GDM1 (cell line): ENCODE measurements at places on chromosomes 2 and 18.

DNA sequence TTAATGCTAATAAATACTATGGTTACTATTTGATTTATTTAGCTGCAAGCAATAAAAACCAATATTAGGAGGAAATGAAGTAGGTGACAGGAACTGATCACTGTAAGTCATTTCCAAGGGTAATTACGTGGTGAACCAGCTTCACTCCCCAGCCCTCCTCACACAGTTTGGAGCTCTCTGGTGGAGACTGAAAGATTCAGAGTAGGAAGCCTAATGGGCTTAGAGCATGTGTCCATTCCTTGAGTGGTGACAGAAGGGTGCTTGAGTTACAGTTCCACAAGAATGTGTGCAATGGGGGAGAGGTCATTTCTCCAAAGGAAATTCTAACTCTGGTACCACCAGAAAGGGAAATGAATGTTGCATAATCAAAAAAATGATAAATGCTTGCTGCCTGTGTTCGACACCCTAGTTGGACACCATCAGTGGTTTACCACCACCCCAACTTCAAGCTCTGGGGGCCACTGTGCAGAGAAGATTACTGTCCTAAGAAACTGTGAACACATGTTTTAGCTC, 285.1 kb upstream of the MMADHC start:
- no peak for DNase-seq

GRCh38 chr2:64101141-64101591, 43.1 kb downstream of the PELI1 start:
- no peak for DNase-seq

GRCh38 chr2:156322051-156322685, 10.4 kb downstream of the NR4A2 start:
- no peak for DNase-seq

DNA sequence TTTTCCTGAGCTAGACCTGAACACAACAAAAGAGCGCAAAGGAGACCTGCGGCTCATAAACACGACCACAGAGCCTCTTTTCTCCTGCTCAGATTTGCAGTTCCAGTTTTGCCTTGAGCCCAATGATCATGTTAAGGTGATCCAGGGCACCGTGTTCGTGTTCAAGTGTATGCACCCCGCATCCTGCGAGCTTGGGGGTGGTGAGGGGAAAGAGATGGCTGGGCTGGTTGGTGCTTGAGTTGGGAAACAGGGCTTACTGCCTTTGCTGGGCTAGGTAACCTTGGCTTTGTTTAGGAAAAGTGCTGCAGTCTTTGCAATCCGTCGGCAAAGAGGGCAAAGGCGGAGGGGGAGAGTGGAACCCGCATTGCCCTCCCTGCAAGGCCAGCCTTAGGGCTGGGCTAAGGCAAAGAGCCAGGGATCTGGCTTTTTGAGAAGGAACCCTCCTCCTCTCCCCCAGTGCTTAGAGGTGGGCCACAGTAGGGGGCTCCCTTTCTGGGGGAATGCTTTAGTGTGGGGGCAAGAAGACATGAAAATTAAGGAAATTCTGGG, 1.3 kb downstream of the HOXD10 start:
- no peak for DNase-seq
